ENCODE measurements at places on chromosomes 16 and 17. TPM values are rescaled to one million over a fixed set of nuclear protein-coding genes. Genes with fewer than 3 reads are reported as not detected.

Gene CACNG3
- not detected for total RNA-seq

GRCh38 chr17:46986366-46986765 lies 7.3 kb upstream of the RPRML start:
- DNase-seq, result no peak

DNA sequence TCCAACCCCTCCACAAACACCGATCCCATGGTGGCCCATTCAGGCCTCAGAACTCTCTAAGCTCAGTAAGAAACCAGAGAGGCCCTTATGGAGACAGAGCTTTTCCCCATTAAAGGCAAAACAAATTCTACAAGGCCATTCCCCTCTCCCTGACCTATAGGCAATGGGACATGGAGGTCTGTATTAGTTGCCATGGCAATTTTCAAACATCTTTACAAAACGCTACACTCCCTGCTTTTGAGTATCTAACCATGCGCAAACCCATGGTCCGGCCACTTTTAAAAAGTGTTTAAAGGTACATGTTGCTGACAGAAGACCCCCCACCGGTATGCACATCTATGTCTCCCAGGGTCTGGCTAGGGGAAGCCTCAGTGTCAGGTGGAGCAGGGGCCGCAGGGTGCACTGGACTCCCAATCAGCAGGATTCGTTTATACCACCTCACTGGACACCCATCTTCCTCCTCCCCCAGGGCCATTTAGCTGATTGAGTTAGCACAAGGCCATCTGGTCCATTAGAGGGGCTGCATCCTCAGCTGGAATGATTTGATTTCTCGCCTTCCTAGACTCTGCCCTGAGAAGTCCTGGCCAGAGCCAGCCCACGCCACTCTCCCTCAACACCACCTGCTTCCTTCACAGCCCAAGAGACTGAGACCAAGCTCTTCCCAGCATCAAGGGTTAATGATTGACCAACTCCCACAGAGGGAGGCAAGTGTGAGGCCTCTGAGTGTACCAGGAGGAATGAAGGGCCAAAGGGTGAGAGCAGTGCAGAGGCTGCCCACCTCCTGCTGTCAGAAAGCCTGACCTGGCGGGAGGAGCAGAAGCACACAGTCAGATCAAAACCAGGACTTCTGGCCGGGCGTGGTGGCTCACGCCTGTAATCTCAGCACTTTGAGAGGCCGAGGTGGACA lies 10.9 kb downstream of the ACLY start:
- no peak for DNase-seq

Gene CCDC43
- total RNA-seq, result 40.9 TPM

All from HT1080 (cell line).